Small intestine (tissue), 16 donors: ENCODE measurements at places on chromosomes 16 and 17.

GRCh38 chr17:49798182-49798581 lies 9.7 kb downstream of the KAT7 start:
- no peak for DNase-seq

GRCh38 chr16:88881007-88881615 lies 14.7 kb upstream of the PABPN1L start:
- DNase-seq: peak; percentile 30

DNA sequence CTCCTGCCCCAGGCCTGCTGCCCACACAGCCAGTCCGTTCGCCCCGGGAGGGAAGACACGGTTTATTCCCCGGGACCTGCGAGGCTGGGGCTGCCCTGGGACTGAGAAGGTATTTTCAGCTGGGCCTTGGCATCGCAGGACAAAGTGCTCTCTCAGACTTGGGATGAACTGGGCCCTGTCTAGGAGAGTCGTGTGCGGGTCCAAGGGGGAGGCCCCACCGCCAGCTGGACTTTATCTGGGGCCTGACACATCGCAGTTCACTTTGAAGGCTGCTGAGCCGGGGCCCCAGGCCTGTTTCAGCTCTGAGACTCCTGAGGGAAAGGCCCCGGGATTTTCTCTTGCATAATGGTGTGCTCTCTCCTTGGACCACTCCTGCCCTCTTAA lies 6.8 kb downstream of the CRISPLD2 start:
- DNase-seq: no peak

DNA sequence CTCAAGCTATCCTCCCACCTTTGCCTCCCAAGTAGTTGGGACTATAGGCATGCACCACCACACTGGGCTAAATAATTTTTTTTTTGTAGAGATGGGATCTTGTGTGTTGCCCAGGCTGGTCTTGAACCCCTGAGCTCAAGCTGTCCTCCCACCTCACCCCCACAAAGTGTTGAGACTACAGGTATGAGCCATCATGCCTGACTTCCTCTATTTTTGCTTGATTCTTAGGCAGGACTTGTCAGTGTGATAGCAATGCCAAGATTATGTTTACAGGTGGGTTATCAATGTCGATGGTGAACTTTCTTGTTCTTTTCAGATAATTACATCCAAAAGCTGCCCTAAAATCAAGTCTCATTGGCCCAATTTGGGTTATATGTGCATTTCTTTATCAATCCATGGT lies 96.9 kb downstream of the HS3ST4 start:
- no peak for DNase-seq

DNA sequence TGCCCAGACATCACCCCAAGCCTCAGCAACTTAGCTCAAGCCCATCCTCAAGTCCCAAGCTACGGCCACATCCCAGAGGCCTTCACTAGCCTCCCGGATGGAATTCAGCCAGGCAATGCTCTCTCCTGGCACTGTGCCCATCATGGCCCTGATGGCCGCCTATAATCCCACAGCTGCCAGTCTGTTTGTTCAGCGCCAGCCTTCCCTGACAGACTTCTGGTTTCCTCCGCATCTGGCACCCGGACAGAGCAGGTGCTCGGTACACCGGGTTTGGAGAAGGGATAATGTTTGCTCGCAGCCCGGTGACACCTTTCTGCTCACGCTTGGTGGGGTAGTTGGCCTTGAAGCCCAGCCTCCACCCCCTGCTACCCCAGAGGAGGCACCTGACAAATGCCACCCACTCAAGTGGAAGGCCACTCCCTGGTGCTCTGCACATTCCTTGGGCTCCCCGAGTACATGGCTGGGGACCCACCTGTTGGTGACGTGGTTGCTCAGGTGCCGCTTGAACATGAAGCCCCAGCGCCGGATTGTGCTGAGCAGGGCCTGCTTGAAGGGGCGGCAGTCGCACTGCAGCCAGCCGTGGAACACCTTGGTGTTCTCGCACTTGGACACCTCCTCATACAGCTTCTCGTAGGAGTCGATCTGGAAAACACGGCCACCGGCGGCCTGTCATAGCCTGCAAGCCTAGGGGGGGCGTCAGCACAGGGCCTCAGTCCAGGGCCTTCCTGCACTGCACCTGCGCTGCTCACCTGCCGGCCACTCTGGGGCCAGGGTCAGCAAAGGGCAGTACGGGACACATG lies 47.1 kb downstream of the DNAH17 start:
- peak; percentile 64 for DNase-seq
